KBM-7 (cell line): ENCODE measurements at places on chromosomes 12 and 14.

- DNase-seq: no peak
Observed at GRCh38 chr14:92603309-92604242, 90.0 kb downstream of the RIN3 start.

- no peak for DNase-seq
Observed at GRCh38 chr14:58898655-58899316, 261.0 kb downstream of the DACT1 start.

DNA sequence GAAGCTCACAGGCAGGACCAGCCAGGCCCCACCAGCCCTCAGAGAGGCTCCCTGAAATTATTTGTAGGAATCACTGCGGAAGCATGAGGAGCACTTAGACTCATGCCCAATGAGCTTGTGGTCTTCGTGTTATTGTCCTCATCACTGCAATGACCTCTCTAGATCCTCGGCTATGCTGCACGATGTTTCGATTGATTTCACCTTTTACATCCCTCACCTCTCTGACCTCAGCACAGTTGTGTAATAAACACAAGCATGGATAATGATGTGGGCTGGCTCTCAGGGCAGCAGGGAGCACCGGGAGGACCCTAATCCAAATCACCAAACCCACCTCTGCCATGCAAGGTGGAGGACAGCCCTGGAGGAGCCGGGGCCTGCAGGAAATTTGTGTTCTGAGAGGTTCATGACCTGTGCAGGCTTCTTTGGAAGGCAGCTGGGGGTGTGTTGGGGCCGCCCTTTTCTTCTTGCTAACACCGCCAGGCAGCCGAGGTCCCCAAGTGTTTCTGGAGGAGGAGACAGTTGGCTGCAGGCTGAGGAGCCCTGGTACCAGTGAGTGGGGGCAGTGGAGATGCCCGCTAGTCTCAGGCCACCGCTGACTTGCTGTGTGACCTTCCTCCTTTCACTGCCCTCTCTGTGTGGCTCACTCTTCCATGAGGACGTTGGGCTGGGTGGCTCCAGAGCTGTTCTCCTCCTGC lies 29.5 kb upstream of the EML1 start:
- no peak for DNase-seq

DNA sequence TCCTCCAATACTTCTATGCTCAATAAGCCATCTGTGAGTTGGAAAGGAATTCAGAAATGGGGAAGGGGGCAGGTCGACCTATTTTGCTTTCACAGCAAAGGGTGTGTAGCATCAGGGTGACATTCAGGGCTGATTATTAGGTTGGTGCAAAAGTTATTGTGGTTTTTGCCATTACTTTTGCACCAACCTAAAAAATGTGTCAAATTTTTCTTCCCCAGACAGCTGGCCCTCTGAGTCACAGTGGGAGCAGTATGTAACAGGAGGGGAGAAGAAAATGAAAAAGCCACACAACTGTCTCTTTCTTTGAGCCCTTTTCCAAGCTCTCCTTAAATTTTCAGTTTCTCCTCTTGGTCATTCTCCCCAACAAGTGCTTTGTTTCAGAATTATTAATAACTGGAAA lies 47.1 kb upstream of the GZMB start:
- no peak for DNase-seq

GRCh38 chr14:35535483-35536112 lies 1.6 kb downstream of the INSM2 start:
- DNase-seq: no peak

GRCh38 chr12:28164644-28165275 lies 25.5 kb upstream of the CCDC91 start:
- no peak for DNase-seq

GRCh38 chr14:50832935-50833630 lies 2.1 kb upstream of the NIN start:
- DNase-seq: no peak
